ENCODE measurements at places on chromosomes 3 and 15.

GRCh38 chr3:159861369-159861987 is 127.2 kb upstream of the IL12A start:
- no peak for DNase-seq

DNA sequence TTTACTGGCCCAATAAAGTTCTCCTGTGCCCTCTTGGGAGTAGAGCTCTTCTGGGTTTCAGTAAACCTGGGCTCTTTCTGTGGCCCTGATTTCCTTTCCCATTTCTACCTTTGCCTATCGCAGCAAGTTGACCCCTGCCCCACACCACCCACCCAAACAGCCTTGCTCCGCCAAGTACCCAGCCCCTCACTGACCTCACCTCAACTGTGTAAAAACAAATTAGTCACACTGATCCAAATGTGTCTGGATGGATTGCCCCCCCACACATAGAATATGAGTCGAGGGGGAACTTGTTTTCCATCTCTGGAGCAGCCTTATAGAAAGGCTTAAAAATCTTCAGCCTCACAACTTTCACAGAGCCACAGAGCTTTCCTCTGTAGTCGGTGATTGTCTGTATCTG is 28.6 kb upstream of the VEPH1 start:
- DNase-seq = no peak

DNA sequence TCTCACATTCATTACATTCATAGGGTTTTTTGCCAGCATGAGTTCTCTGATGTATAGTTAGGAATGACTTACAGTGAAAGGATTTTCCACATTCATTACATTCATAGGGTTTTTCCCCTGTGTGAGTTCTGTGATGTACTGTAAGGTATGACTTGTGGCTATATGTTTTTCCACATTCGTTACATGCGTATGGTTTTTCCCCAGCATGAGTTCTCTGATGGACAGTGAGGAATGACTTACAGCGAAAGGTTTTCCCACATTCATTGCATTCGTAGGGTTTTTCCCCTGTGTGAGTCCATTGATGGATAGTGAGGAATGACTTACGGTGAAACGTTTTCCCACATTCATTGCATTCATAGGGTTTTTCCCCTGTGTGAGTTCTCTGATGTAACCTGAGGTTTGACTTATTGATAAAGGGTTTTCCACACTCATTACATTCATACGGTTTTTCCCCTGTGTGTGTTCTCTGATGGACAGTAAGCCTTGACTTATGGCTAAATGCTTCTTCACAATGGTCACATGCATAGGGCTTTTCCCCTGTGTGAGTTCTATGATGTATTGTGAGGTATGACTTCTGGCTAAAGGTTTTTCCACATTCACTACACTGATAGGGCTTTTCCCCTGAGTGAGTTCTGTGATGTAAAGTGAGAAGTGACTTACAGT is 47.4 kb downstream of the ZNF717 start:
- DNase-seq = no peak

GRCh38 chr15:53197426-53197839 is 407.3 kb upstream of the ONECUT1 start:
- DNase-seq = no peak
